ENCODE measurements at places on chromosomes 2 and 18.

- no peak for DNase-seq
Measured at GRCh38 chr2:65527451-65528240, 95.2 kb upstream of the SPRED2 start.

DNA sequence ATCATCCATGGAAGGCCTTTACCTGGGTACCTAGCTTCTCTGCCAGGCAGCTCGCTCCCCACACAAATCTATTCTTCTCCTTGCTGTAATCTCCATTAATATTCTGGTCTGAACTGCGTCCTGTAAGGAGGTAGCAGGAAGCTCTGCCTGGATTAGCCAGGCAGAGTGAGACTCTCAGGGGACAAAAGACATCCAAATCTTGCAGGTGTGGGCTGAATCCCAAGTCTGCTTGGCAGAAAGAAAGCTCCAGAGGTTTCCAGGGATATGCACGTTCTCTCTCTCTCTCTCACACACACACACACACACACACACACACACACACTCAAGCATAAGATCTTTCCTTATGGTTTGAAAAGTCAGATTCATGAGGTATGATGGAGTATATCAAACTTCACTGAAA is 66.5 kb downstream of the THNSL2 start:
- DNase-seq = no peak

- DNase-seq = no peak
Measured at GRCh38 chr2:7703543-7704144, 786.4 kb downstream of the RNF144A start.

- DNase-seq = no peak
Measured at GRCh38 chr2:174051068-174051467, 85.9 kb upstream of the SP3 start.

- no peak for DNase-seq
Measured at GRCh38 chr2:218261423-218262236, 815 bp downstream of the GPBAR1 start.

- no peak for DNase-seq
Measured at GRCh38 chr2:197024206-197024605, 97.7 kb upstream of the PGAP1 start.

DNA sequence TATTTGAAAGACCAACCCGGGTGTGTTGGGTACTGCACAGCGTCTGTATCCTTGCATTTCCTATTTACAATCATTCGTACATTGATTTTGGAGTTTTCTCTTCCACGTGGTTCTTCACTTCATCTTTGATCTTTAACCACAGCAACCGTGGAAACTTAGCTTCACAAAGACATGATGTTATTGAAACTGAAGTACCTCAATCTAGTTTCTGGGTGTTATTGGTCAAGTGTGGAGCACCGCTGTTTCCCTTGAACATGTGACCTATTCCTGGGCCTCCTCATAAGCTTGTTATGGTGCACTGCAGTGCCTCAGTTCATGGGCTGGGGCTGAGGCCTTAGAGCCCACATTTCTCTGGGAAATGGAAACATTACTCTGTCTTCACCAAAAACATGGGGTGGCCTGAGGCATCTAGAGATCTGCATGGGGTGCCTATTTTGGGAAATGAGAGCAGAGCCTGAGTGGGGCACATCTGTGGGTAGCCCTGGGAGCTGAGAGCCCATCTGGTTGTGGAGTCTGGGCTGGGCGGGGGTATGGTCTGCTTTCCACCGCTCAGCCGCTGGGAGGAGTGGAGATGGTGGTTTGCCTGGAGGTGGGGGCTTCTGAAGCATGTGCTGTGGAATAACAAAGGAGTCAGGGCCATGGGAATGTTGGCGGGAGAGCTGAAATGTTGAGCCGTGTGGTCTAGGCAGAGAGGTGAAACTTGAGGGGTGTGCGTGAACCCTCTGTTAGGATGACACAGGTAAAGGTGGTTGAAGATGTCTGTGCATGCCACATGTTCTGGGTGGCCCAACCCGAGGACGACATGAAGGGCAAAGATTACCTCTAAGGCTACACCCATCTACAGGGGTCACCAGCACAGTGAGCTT is 37.4 kb downstream of the ZNF236 start:
- DNase-seq = no peak

GRCh38 chr18:13592246-13592645 is 134.1 kb downstream of the FAM210A start:
- no peak for DNase-seq

DNA sequence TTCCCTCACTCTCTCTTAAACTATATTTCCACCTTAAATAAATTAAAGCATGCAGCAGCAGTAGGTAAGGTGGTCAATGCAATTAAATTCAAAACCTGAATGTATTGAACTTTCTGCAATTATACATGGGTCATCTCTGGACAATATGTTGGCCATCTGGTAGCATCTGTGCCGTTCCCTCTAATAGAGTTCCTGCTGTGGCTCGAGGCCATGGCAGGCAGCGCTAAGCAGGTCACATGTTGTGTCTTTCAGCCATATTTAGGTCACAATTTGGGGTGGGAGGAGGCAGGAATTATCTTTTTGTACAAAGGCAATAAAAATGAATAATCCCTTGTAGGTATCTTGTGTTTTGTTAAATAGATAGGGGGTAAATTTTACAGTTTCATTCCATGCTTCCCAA is 676.2 kb downstream of the ZEB2 start:
- no peak for DNase-seq

- DNase-seq = no peak
Measured at GRCh38 chr2:144553379-144553778, 33.5 kb upstream of the ZEB2 start.

DNA sequence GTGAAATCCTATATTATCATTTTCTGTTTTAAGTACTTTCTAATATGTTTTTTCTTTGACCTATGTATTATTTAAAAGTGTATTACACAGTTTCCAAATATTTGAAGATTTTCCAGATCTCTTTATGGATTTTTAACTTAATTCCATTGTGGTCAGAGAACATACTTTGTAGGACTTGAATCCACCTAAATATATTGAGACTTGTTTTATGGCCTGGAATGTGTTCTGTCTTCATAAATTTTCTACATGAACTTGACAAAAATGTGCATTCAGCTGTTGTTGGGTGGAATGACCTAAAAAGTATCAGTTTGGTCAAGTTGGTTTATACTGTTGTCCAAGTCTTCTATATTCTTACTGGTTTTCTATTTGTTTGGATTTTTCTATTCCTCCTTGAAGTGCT is 33.8 kb upstream of the TMEM247 start:
- DNase-seq = no peak

GRCh38 chr18:59075923-59076322 is 63.8 kb upstream of the SEC11C start:
- DNase-seq = no peak

GRCh38 chr2:31337860-31338259 is 76.7 kb downstream of the XDH start:
- DNase-seq = no peak

- no peak for DNase-seq
Measured at GRCh38 chr18:7904529-7904928, 337.4 kb downstream of the PTPRM start.

DNA sequence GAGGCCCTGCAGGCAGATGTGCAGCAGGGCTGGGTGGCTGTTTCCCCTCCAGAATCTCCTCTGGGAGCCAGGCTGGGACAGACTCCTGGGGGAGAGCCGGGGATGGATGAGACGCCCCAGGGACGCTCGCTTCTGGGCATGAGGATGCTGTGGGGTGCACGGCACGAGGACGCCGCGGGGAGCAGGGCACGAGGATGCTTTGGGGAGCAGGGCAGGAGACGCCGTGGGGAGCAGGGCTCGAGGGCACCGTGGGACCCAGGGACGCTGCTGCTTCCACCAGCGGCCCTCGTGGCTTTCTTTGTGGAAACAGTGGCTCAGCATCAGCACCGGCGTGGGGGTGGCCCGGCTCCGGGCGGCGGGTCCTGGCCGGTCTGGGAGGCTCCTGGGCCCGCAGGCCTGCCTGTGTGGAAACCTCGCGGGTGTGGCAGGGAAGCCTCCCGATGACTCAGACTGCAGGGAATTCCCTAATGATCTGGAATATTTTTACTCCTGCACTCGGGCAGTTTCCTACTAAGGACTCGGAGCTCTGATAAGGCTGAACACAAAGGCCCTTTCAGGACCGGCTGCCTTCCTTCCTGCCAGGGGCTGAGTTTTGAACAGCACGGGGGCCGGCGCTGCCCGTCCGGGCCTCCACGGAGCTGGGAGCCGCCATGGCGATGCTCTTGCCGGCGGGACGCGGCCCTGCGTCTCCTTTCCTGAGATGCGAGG is 62.6 kb downstream of the NFATC1 start:
- DNase-seq = no peak

DNA sequence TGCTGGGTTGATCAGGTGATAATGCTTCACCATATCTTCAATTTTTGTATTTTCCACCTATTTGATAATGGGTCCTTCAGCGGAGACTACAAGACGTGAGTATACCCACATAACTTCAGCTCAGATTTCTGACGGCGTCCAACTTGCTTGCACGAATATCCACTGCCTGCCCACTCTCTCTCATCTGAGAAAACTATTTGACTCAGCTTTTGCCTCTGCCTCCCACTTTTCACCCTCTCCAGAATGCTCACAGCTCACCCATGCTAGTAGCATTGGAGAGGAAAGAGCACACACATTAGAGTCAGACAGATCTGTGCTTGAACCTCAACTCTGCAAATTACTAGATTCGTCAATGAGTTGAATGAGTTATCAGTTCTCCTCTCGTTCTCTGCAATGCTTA is 166.8 kb downstream of the BCL2 start:
- DNase-seq = no peak

DNA sequence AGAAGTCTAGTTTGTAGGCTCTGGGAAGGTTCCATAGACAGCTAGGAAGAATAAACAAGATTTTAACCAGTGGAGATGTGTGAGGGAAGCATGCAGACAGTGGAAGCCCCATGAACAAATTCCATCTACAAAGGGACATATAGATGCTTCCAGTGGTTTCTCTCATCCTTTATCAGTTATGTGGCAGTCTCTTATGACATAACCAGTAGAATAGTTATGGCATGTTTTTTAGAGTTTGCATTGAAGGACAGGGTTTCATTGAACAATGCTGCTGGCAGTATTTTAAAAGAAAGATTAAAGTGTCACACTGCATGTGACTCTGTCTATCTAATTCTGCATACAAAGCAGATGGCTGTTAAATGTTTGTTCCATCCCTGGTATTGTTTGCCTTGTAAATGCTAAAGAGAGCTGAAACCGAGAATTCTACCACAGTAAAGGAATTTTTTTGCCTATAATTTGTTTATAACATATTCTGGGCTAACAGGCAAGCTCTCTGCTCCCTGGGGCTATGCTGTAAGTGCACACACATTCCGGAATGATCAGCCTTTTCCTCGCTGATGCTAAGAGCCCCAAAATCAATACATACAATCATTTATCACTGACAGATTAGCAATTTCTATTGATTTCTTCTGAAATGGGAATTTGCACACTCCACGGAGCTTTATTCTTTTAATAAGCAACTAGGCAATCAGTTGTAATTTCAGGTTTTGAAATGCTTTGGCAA is 76.8 kb upstream of the PELI1 start:
- DNase-seq = no peak

DNA sequence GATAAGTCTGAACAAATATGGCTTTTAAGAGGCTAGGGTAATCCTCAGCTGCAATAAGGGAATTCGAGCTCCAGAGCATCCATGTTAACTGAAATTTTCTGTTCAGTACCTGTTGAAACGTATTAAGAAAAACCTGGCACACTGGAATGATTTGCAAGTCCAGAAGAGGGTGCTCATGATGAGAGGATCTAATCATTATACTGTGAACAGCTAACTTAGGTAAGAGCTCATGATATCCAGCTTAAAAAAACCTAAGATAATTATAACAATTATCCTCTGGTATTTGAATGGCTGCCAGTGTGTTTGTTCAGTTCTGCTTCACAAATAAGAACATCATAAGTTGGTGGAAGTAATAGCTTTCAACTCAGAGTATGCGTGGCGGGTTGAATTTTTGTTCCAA is 1118.3 kb upstream of the DDX18 start:
- DNase-seq = no peak

DNA sequence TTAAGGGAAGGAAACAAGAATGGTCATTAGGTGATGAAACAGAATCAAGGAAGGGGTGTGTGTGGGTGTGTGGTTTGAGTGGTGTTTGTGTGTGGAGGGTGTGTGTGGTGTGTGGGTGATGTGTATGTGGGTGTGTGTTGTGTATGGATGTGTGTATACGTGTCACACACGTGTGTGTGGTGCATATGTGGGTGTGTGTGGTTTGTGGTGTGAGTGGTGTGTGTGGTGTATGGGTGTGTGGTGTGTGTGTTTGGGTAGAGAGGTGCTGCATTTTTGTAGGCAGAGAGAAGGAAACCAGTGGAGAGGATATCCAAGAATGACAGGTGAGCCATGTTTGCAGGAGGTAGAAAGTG is 1.1 kb upstream of the CEP192 start:
- DNase-seq = no peak

- no peak for DNase-seq
Measured at GRCh38 chr2:162824304-162824703, 14.3 kb downstream of the KCNH7 start.

DNA sequence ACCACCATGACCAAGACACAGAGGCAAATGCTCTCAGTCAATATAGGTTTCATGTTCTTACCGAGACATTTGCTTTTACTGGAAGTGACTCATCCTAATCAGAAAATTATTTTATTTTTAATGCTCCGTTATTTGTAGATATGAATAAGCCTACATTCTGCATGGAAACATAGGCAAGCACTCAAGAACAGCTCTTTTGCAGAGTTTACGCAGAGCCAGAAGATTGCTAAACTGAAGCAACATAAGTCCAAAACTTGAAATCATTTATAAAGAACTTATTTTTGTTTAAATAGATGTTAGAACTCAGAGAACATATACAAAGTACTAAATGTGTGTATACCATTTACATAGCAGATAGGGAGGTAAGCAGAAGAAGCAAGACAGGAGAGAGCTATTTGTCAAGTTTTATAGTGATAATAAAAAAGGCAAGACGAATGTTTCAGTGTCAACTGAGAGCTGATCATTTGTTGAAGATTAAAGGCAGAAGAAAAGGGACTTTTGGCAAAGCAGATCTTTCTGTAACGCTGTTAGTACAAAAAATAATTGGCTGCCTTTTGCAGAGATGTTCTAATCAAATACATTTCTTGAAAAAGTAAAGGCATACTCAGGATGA is 12.4 kb upstream of the PPP1R1C start:
- no peak for DNase-seq

- DNase-seq = no peak
Measured at GRCh38 chr2:176727696-176728095, 458.5 kb downstream of the MTX2 start.

DNA sequence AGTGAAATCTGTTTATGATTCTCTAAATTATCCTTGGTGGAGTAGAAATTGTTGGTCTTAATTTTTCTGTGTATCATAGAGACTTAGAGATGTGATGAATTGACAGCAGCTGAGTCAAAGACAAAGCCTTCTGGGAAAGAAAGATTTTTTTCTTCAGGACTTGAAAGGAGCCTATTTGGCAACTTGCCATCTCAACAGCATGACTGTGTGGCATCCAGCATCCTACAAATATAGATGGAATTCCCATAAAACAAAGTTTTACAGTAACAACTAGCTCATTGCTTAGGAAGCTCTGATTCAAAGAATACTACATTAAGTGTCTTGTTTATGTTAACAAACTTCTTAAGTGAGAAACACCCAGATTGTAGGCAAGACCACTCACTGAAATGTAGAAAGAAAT is 79.2 kb upstream of the SETBP1 start:
- DNase-seq = no peak

All from stimulated activated CD8-positive, alpha-beta memory T cell treated with anti-CD3 and anti-CD28 coated beads, Interleukin-15, amount 100 ng/mL, for 1 hour (primary cell).